ENCODE measurements at places on chromosomes 2 and 18.

GRCh38 chr2:47720036-47720435 is 62.9 kb upstream of the MSH6 start:
- no peak for DNase-seq

- no peak for DNase-seq
Observed at GRCh38 chr2:26122630-26123029, 50.3 kb upstream of the GAREM2 start.

GRCh38 chr2:192194866-192195547 is at the start of gene TMEFF2:
TMEFF2 (minus strand) TSS chr2:192194933; CDS start chr2:192194524, 409 bp downstream.
- peak; percentile 19 for DNase-seq

DNA sequence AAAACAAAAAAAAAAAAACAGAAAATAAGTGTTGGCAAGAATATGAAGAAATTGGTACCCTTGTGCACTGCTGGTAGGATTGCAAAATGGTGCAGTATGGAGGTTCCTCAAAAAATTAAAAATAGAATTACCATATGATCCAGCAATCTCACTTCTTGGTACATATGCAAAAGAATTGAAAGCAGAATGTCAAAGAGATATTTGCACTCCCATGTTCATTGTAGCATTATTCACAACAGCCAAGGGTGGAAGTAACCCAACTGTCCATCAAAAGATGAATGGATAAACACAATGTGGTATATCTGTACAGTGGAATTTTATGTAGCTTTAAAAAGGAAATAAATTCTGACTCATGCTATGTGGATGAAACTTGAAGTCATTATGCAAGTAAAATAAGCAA is 72.8 kb upstream of the POU3F3 start:
- no peak for DNase-seq

GRCh38 chr2:205768341-205768740 is 86.0 kb downstream of the NRP2 start:
- no peak for DNase-seq

GRCh38 chr2:54473851-54474250 is 17.7 kb downstream of the SPTBN1 start:
- DNase-seq, result no peak

DNA sequence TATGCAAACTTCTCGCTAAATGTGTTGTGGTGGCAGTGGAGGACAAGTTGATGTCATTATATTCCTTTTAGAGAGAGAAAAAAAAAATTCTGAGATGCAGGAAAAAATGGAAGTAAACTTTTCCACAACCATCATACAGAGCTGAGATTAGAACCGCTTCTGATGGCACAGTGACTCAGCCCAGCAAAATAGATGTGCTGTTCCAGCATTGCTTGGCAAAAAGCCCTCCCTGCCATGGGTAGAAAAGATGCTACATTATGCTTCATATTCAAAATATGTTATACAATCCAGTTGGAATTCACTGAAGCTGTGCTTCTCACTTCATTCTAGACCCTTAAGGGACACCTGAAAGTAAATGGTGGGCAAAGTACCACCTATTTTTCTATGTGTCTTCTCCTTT is 1047.6 kb upstream of the FANCL start:
- DNase-seq, result no peak
